Fibroblast of the aortic adventitia (primary cell): ENCODE measurements at places on chromosomes 6 and 20. TPM values are rescaled to one million over a fixed set of nuclear protein-coding genes. Genes with fewer than 3 reads are reported as not detected.

The MOCS3 gene
- total RNA-seq, result 3.8 and 7.9 TPM in 2 replicates

The FOXF2 gene
- total RNA-seq, result 0.25 and 8.1 TPM in 2 replicates

The PI3 gene
- total RNA-seq, result not detected in 2 replicates

The CYP21A2 gene
- total RNA-seq, result 0.09 and 1.3 TPM in 2 replicates

The KCNG1 gene
- 3.0 and 13.3 TPM in 2 replicates for total RNA-seq

The LAMA2 gene
- total RNA-seq, result 99.1 and 103 TPM in 2 replicates

The ERVFRD-1 gene
- not detected in 2 replicates for total RNA-seq

The CRIP3 gene
- not detected in 2 replicates for total RNA-seq

The MUCL3 gene
- total RNA-seq, result under 0.01 TPM in 1 of 2 replicates, not detected in the other

The BEND6 gene
- total RNA-seq, result 15.3 and 34.8 TPM in 2 replicates

The PLTP gene
- 66.9 and 107 TPM in 2 replicates for total RNA-seq

The ZBTB12 gene
- total RNA-seq, result 3.3 and 3.8 TPM in 2 replicates

The COX4I2 gene
- not detected in 2 replicates for total RNA-seq

The C2 gene
- 4.4 and 48.2 TPM in 2 replicates for total RNA-seq

The FERMT1 gene
- total RNA-seq, result 2.9 and 8.8 TPM in 2 replicates

The RAMACL gene
- 2.4 and 2.5 TPM in 2 replicates for total RNA-seq

The LTA gene
- total RNA-seq, result not detected in 2 replicates

The ABRACL gene
- 15.8 and 32.2 TPM in 2 replicates for total RNA-seq
